Large intestine (tissue), 12 donors: ENCODE measurements at places on chromosomes 2 and 18.

DNA sequence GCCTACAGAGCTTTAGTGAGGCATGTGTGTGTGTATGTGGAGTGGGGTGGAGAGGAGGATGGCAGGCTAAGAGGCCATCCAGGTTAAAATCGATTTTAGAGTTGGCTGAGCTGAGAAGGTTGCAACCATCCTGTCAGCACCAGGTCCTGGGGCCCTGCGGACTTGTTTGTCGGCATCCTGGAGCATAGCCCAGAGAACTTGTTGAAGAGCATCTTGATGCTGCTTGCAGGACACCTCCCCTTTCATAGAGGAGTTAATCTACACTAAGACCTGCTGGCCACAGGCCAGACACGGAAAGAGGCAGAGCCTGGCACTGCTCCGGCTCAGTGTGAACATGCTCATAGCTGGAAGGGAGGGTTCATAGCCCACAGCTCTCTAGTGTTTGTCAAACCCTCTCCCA lies 72.1 kb upstream of the RGPD5 start:
- no peak for DNase-seq

- no peak for DNase-seq
Measured at GRCh38 chr2:232586943-232587505, 36.5 kb downstream of the EIF4E2 start.

GRCh38 chr2:202069170-202070067 lies 3.6 kb upstream of the KIAA2012 start:
- peak; percentile 87 for DNase-seq

- no peak for DNase-seq
Measured at GRCh38 chr2:230412846-230413245, 3.2 kb upstream of the SP100 start.

- DNase-seq, result no peak
Measured at GRCh38 chr2:207054521-207054920, 111.2 kb downstream of the KLF7 start.

DNA sequence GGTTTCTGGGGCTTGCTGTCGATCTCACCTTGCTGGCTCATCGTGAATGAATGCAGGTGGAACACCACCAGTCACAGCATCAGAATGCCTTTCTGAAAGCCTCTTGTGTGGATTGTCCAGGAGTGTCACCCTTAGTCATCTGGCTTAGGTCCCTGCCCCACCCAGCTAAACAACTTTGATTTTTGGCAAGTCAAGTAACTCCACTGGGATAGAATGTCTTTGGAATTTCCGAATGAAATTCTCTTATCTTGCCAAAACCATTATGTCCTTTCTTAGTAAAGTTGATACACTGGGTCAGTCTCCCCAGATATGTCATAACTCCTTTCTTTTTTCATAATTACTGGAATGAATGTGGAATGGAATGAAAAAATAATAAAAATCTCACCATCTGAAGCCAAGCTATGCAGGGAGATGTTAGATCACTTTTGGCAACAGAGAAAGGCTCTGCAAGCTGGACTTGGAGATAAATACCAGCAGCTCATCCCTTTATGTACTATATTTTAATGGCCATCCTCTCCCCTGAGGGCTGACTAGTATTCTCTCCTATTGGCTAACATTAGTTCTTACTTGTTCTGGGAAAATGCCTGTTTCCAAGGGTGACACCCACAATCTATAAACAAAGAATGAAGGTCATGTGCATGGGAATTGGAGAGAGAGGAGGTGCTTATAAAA lies 35.4 kb downstream of the INSIG2 start:
- peak; percentile 24 for DNase-seq

- DNase-seq, result no peak
Measured at GRCh38 chr2:241040081-241040803, 41.8 kb downstream of the SNED1 start.

DNA sequence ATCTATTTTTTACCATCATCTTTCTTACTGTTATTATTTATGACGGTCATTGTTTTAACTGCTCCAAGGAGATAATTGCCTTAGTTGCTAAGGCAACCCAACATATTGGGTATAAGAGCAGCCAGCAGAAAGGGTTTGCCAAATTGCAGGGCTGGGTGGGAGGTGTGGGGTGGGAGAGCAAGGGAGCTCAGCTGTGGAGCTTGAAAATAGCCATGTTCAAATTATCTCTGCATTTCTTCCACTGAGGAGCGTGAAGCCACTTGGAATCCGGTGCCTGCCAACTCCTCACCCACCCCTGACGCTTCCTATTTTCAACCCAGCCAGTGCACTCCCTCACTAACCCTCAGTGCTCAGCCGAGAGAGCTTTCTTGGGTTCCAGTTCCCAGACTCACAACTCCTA lies 60.8 kb downstream of the SETBP1 start:
- DNase-seq, result no peak

GRCh38 chr2:45330637-45331409 lies 280.2 kb downstream of the SRBD1 start:
- peak; percentile 21 for DNase-seq

- DNase-seq, result no peak
Measured at GRCh38 chr2:148982282-148982681, 56.2 kb upstream of the LYPD6B start.

DNA sequence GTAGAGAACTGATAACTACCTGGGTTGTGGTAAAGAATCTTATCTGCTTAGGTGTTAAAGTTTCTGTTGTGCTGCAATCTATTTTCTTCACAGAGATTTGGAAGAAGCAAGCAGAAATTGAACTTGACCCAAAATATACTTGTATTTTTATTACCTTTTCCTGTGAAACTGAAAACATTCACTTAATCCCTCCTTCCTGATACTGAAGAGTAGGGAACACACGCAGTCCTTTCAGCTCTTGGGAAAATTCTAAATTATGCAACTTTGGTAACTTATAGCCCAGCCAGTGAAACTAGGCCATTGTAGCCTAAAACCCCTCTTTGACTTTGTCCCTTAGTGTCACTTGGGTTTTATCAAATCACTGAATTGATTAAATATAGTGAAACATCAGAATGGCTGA lies 128.4 kb upstream of the MEIS1 start:
- DNase-seq, result peak; percentile 9

DNA sequence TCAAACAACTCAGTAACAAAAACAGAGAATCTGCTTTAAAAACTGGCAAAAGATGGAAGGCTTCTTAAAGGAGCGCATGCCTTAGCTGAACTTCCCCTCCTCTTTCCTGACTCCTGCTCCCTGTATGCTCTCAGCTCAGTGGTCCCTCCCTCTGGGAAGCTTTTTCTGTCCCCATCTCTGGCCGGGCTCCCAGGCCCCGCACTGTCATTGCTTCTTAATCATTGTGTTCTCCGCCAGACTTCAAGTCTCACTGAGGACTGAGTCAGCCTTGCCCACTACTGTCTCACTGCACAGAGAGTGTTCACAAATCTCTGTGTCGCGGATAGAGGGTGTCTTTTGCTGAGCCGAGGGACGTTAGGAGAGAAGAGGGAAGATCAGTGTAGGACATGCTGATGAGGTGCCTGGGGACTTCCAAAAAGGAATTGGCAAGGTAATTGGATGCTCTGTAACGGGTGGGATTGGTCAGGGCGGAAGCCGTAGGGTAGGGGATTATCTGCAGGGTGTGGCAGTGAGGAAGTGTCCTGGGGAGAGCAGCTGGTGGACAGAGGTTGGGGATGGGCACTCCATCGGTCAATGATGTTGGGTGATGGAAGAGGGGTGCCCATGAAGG lies 16.2 kb downstream of the TOGARAM2 start:
- no peak for DNase-seq

DNA sequence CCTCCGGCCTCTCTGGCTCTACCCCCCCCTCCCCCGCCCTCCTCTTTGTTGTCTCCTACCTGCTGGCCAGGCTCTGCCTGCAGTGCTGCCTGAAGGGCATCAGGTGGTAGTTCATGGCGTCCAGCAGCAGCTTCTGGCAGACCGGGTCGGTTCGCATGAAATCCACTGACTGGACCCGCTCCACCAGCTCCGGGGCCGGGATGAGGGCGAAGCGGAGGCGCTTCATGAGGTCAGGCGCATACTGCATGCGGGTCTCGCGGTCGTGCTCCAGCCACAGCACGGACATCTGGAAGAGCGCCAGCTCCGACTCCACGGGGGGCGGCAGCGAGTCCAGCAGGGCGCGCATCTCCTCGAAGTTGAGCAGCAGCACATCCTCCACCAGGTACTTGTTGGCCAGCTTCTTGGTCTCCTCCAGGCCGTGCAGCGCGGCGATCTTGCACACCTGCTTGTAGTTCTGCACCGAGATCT lies 3.2 kb downstream of the KLHL14 start:
- no peak for DNase-seq

- no peak for DNase-seq
Measured at GRCh38 chr2:57432528-57432927, 614.1 kb upstream of the VRK2 start.

DNA sequence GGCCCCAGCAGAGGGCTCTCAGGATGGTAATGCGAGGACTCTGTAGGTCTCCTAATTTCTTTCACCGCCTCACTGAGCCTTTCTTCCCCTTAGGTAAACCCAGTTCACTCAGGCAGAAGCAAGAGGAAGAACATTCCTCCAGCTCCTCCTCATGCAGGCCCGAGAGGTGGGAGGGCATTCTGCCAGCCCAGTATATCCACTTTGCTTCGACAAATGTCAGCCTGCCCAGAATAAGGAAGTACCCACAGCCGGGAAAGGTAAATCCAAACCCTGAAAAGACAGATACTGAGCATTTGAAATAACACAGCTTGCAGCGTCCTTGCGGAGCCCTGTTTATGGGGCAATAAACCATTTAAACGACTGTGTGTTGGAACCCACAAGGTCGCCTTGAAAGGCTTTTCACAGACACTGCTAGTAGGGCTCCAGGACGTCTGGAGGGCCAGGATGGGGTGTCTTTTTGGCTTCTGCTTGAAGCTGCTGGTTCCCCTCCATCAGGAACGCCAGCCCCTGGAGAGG lies 63.0 kb upstream of the STPG4 start:
- no peak for DNase-seq

- peak; percentile 63 for DNase-seq
Measured at GRCh38 chr2:134393075-134393461, 139.2 kb downstream of the MGAT5 start.

DNA sequence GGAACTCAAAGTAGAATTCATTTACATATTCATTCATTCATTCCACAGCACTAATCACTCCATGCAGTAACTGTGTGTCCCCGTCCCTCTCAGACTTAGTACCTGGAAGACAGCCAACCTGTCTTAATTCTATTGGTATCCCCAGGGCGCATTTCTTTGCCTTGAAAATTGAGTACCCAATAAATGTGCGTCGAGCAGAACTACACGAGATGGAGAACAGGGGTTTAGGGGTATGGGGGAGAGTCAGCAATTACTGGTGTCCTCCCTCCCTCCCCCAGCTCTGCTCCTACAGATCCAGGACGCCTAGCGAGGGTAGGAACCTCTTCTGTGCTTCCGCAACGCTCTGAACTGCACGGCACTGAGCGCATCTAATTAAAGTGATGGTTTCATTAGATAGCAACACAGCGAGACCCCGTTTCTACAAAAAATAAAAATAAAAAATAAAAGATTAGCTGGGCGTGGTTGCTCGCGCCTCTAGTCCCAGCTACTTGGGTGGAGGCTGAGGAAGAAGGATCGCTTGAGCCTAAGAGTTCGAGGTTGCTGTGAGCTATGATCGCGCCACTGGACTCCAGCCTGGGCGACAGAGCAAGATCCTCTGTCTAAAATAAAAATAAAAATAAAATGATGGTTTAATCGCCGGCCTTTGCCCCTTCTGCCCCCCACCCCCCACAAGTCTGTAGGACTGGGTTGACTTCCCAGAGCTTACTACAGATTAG lies 614 bp upstream of the FKBP1B start:
- no peak for DNase-seq

DNA sequence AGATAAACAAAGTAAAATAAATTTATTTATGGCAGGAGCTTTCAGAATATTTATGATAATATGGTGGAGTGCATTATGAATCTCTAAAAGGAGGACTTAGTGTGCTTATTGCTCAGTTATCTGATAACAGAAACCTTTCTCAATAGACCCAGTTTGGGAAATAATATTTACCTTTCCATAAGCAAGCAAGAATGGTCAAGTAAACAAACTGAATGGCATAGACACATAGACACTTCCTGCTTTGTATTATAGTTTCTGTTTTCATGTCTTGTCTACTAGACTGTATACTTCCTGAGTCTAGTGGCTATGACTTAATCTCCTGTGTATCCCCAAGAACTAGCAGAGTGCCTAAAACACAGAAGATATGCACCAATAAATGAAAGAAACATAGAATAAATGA lies 87.8 kb downstream of the UPP2 start:
- no peak for DNase-seq

DNA sequence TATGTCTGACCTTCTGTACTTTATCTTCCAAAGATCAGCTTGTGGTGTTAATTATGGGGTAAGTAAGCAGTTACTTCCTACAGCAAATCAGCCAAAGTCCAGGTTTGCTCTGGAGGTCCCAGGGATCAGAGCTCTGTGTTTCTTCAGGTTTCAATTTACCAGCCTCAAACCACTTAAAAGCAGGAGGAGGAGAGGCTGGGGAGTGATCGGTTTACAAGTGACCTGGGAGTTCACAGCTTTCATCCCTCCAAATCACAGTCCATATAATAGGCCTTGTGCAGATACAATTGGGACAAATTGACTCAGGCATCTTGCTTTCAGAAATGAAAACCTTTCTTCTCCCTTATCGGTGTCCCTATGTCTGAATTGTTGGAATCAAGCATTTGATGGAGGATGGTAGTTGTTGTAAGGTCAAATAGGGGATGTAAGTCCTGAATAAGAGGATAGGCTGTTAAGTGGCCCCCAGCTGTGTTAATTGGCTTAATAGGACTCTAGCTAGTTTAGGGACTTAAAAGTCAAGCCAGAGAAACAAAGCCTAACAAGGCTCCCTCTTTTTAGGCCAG lies 188.0 kb upstream of the NT5C1B start:
- peak; percentile 29 for DNase-seq

DNA sequence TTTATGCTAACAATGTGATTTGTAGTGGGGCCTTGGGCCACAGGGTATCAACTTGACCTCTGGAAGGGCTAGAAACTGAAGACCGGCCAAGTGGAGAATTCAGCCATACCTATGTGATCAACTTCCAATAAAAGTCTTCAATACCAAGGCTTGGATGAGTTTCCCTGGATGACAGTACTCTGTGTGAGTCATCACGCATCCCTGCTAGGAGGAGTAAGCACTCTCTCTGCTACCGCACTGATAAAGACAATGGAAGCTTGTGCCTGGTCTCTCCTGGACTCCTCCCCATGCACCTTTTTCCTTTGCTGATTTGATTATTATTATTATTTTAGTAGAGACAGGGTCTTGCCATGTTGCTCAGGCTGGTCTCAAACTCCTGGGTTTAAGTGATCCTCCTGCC lies 58.1 kb downstream of the SKA1 start:
- no peak for DNase-seq

- DNase-seq, result no peak
Measured at GRCh38 chr2:195956725-195957124, 111.9 kb downstream of the DNAH7 start.

GRCh38 chr2:240469239-240469636 lies 33.8 kb downstream of the GPC1 start:
- no peak for DNase-seq
